Left lobe of liver (tissue), 2 donors: ENCODE measurements at places on chromosomes 5 and 9. TPM values are rescaled to one million over a fixed set of nuclear protein-coding genes. Genes with fewer than 3 reads are reported as not detected.

The CMYA5 gene
- 1.3 TPM for total RNA-seq

The SH2D3C gene
- total RNA-seq: 3.4 TPM

The TUSC1 gene
- 4.2 TPM for total RNA-seq

The FOXI1 gene
- total RNA-seq: not detected

DNA sequence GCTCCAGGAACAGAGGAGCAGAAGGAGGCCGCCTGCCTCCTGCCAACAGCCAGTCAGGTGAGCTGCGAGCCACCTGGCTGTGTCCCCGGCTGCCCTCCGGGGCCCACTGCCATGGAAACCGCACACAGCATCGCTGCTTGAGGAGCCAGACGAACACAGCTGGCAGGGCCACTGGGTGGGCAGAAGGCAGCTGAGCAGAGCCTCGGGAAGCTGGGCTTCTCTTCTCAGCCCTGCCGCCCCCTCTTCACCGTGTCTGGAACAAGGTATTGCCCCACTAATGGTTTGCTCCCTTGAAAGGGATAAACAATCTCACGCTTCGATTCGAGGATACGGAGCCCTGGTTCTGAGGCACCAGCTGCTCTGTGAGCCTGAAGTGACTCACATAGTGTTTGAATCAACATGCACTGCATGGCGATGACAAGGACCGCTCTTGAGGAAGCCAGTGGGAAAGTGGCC, 63.7 kb upstream of the RUFY1 start:
- DNase-seq: no peak

DNA sequence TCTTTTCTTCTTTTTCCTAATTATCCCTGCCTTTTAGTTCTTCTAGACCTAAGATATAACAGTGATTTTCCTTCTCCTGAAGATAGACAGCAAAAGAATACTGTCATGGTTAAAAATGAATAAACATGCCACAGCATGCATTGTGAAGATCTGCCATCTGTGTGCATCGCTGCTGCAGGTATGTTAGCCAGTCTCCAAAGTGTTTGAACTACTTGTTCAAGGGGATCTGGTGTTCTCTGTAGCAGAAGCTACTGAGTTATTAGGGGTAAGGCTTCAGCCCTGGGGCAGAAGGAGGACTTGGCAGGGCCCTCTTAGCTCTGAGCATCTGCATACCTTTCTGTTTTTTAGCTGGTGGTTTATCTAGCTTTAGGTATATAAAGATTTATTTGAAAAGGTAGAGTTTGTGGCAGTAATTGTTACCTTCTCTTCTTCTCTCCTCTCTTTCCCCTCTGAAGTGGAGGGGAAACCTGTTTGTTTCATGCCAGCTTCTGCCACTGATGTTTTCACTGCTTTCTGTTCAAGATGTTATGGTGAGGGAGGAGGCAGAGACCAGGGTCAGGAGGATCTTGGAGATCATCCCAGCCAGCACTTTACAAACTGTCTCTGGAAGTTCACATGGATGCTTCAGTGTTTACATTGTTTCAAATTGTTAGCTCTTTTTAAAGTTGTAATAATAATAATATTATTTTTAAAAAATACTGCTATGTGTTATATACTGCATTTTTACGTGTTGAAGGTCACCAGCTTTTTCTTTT, 25.2 kb downstream of the GALNT10 start:
- no peak for DNase-seq

DNA sequence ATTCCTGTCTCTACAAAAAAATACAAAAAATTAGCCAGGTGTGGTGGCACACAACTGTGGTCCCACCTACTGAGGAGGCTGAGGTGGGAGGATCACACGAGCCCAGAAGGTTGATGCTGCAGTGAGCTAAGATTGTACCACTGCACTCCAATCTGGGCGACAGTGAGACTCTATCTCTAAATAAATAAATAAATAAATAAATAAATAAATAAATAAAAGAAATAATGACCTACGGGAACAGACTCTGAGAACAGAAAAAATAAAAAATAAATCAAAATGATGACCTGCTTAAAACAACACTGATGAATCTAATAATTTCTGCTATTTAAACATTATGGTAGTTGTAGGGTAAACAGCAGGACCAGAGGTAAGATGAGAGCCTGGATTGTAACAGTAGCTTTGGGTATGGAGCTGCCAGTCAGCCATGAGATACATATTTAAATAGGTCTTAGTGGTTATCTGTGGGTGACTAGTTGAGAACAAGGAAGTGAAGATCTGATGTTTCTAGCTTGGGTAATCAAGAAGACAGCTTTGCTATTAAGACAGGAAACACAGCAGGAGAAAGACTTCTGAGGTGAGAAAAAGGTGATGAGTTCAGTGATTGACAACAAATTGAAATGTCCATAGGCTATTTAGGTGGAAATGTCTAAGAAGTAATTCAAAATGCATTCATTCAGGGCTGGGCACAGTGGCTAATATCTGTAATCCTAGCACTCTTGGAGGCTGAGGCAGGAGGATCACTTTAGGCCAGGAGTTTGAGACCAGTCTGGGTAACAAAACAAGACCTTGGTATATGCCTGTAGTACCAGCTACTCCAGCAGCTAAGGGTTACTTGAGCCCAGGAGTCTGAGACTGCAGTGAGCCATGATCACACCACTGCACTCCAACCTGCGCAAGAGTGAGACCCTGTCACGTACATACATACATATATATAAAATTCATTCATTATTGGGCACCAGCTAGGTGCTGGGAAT, 11.0 kb downstream of the RNF145 start:
- no peak for DNase-seq

DNA sequence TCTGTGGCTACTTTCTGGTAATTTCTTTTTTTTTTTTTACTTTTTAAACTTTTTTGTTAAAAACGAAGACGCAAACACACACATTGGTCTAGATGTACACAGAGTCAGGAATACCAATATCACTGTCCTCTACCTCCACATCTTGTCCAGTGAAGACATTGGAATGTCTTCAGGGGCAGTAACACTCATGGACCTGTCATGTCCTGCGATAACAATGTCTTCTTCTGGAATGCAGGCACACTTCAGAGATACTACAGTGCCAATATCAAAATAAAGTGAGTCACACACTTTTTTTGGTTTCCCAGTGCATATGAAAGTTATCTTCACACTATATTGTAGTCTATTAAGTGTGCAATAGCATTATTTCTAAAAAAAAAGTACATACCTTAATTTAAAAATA, 175.9 kb downstream of the ARRDC3 start:
- DNase-seq: no peak

DNA sequence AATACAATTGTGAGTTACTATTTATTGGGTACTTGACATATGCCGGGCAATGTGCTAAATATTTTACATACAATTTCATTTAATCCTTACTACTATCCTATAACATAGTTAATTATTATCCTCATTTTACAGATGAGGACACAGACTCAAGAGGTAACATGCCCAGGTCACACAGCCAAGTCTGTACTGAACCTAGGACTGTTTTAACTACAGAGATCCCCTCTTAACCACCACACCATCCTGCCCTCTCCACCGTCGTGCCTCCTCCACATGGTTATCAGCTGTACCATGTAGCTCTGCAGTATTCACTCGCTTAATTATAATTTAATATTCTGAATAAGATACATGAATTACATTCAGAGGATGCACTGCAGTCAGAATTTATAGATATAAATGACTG, 5.3 kb downstream of the RAB14 start:
- no peak for DNase-seq

DNA sequence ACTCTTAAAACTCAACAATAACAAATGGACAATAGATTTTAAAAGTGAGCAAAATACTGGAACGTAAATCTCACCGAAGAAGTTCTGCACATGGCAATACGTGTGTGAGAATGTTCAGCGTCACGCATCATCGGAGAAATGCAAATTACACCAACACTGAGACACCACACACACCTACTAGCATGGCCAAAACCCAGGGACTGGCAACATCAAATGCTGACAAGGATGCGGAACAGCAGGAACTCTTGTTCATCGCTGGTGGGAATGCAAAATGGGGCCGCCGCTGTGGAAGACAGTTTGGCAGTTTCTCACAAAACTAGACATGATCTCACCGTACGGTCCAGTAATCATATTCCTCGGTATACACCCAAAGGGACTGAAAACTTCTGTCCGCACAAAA, 21.6 kb upstream of the CLPTM1L start:
- DNase-seq: no peak

- DNase-seq: no peak
Observed at GRCh38 chr9:79813258-79813638, 241.5 kb downstream of the TLE4 start.

DNA sequence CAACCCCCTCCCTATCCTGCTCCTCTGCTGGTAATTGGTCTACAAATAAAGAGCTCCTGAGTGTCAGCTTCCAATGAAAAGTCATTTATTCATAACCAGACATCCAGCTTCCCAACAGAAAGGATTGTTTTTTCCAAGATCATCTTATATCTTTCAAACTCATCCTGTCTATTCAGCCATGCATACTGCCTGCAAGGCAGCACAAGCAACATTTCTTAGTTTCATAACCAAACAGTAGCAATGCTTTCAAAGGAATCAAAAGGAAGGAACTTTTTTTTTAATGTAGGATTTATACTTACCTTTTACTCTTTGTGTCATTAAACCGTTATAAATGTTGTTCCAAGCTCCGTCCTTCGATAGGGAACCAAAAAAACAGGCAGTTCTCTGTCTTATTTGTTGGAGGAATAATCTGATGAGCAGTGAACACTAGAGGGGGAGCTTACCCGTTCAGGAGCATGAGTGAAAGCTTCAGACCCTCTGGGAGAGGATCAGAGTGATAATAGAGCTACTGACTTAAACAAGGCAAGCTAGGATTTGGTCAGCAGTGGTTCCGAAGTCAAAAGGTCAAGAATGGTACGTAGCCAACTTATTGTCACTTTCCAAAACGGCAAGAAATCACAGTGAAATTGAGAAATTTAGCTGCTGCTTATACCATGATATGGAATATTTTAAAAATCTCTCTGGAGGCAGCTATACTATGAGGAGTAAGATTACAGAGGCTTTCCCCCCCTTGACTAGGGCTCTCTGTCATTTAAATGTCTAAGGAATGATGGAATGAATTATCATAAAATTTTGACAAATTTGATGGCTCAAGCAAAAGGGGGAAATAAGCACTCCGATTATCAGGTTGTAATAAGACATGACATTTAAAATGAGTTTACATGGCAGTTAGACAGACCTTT, 892.9 kb downstream of the NR2F1-AS1 start:
- DNase-seq: peak; percentile 45

DNA sequence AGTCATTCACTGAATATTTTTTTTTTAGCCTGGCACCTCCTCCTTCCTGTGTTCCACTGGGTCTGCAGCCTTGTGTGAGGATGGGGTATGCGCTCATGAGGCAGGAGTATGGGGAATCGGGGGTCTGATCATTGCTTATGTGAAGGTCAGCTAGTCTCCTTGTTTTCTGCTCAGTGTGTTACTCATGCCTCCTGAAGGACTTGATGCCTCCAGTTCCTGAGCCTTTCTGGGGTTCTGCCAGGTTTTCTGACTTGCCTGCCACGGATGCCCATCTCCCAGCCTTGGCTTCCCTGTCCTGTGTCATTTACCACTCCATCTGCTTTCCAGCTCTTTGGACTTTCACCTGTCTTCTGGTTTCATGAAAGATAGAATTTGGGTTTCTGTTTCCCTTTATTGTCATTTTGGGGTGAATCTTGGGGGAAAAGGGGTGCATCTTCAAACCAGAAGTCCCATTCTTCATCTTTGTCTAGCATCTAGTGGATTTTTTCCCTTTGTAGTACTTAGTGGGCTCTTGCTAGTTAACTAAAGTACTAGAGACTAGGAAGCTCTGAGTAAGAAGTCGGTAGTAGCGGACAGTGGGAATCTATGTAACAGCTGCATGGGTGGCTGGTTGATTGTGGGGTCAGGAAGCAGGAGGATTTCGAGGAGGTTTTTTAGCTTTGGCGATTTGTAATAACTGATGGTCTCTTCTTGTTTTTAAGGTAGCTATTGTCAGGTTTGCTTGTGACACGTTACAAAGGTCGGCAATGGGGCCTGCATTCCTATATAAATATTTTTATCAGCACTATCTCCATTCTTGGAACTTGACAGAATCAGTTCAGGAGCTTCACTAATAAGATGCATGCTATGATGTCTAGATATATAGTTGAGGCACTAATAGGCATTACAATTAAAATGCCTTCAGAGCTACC, 8.2 kb downstream of the OTULIN start:
- no peak for DNase-seq

GRCh38 chr5:43042626-43043399, 2.7 kb upstream of the ANXA2R start:
- peak; percentile 75 for DNase-seq
